ENCODE measurements at places on chromosomes 11 and 22.

DNA sequence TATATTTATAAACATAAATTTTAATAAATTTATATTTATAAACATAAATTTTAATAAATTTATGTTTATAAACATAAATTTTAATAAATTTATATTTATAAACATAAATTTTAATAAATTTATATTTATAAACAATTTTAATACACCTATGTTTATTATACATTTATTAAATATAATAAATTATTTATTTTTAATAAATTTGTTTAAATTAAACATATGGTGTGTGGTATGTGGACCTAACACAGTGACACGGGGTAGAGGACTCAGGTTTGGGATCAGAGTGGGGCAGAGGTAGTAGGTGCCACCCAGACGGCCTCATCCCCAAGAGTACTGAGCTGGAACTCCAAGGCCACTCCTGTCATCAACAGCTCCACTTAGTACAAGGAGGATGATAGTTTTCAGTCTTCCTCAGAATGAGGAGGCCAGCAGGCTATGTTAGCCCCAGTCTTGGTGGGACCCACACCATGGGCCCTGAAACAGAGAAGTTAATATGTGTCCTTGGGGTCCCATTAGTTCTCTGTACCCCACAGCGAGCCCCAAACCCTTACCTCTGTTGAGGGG lies 46.7 kb upstream of the BID start:
- no peak for DNase-seq

GRCh38 chr22:28429711-28430110 lies 249.9 kb downstream of the TTC28 start:
- no peak for DNase-seq

- no peak for DNase-seq
Measured at GRCh38 chr22:23503736-23504440, 76.2 kb downstream of the IGLL1 start.

DNA sequence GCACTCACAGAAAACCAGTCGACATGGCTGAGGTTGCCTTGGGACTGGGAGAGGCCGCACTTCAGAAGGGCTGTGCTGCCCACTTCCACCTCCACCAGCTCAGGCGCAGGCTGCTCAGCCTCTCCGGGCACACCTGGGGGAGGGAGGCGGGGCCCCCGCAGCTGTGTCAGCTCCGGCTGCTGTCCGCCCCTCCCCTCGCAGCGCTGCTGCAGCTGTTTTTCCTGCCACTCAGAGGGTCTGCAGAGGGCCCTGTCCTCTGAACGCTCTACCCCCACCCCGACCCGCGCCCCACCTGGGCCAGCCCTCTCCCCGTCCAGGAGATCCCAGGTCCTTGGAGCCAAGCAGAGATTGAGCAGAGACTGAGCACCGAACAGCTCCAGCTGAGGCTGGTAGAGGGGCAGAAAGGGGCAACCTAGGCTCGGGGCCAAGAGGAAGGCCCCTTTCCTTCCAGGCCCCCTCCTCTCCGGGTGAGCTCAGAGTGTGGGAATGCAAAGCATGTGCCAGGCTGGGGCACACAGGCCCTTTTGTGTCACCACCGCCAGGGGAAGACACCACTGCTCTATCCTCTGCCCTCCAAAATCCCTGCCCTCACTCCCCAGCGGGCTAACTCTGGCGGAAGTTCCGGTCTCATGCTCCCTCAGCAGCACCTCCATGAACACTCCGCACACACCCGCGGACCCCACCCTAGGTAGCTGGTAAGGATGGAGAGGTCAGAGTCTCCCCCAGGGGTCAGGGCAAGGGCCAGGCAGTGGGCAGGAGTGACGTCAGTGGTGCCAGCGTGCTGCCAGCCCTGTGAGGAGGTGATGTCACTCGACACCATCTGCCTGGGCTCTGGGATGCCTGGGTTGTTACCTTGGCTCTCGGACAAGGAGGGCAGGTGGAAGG lies 1.6 kb downstream of the MCAM start:
- DNase-seq: no peak

DNA sequence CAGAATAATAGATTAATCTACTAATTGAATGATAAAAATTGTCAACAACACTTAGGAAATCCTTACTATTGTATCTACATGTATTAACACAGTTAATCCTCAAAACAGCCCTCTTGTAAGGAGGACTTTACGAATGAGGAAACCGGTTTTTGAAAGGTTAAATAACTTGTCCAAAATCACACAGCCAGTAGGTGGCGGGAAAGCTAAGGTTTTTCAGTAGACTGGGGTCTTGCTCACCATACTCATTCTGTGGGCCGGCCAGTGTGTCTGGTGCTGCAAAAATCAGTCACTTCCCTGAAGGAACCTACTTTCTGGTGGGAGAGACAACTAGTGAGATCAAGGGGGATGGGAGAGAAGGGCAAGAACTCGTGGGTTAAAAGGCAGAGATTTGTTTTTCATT lies 3.8 kb downstream of the DCPS start:
- DNase-seq: no peak

GRCh38 chr11:86735451-86736290 lies 63.3 kb upstream of the ME3 start:
- DNase-seq: no peak

- DNase-seq: no peak
Measured at GRCh38 chr11:8692417-8692816, 9.8 kb downstream of the RPL27A start.

- DNase-seq: peak; percentile 28
Measured at GRCh38 chr11:64799623-64800302, 3.3 kb downstream of the MAP4K2 start.
